CD4-positive, alpha-beta T cell treated with Interleukin-12 subunit alpha and Interleukin-12 subunit beta, for 1 hour (primary cell): ENCODE measurements at places on chromosomes 13 and 19.

DNA sequence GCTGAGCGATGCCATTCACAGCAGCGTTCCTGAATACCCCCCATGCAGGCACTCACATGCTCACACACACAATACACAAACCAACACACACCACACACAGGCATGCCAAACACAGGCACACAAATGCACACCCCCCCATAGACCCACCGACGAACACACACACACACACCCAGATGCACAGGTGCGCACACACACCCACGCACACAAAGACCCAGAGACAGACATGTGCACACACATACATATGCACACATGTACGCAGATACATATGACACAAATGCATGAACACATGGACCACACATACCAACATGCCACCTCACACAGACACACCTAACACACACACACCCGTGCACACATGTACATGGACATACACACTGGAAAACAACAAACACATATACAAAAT lies 7.0 kb upstream of the CSNK1G2 start:
- no peak for DNase-seq

DNA sequence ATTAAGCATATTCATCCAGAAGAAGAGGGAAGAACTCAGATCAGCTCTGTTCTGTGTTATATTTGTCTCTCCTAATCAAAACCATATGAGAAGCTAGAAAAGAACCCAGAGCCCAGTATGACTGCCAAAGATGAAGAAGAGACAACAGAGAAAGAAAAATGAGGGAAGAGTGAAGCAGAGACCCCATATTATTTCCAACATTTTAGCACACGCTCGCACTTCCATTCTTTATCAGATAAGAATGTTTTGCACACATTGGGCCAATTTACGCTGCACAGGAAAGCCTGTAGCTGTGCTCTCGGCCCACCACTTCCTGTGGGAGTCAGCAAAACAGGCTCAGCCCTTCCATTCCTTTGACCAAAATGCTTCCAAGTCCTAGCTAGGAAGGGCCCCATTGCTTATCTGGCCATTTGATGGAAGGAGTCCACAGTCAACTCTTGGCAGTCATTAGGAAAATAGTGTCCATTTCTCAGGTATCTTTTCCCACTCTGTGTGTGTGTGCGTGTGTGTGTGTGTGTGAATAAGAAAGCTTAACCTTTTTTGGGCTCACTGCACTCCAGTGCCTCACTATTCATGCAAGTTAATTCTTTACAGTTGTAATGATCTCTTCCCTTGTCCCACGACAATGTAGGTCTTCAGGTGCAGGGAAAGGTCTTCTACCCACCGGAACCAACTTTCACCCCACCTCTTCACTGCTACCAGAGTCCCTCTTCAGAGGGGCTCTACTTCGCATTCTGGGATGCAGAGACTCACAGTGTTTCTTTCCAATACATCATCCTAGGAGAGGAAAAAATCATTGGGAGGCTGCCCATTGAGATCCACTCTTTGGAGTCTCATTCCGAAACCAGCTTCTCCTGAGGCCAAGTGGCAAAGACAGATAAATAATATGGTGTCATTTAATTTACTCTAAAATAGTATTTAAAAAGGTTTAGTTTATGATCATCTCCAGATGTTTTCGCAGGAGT lies 237.5 kb downstream of the COG6 start:
- peak; percentile 10 for DNase-seq

GRCh38 chr13:19864024-19864745 lies 736 bp upstream of the ZMYM5 start:
- peak; percentile 68 for DNase-seq

DNA sequence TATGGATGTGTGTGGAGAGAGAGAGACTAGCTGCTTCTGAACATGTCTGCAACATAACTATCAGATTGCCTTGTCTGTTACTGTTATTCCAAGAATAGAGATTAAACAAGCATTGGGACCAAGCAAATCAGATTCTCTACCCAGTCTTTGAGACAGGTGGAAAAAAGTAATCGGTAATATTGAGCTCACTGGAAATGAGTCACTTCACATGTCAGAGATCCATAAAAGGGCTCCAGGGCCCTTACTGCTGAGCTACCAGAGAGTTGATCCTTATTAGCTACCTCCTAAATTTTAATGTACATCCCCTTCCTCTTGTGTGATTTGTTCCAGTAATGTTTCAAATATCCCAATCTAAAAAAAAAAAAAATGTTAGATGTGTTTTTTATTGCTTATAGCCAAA lies 2118.0 kb downstream of the PCDH9 start:
- DNase-seq = no peak

DNA sequence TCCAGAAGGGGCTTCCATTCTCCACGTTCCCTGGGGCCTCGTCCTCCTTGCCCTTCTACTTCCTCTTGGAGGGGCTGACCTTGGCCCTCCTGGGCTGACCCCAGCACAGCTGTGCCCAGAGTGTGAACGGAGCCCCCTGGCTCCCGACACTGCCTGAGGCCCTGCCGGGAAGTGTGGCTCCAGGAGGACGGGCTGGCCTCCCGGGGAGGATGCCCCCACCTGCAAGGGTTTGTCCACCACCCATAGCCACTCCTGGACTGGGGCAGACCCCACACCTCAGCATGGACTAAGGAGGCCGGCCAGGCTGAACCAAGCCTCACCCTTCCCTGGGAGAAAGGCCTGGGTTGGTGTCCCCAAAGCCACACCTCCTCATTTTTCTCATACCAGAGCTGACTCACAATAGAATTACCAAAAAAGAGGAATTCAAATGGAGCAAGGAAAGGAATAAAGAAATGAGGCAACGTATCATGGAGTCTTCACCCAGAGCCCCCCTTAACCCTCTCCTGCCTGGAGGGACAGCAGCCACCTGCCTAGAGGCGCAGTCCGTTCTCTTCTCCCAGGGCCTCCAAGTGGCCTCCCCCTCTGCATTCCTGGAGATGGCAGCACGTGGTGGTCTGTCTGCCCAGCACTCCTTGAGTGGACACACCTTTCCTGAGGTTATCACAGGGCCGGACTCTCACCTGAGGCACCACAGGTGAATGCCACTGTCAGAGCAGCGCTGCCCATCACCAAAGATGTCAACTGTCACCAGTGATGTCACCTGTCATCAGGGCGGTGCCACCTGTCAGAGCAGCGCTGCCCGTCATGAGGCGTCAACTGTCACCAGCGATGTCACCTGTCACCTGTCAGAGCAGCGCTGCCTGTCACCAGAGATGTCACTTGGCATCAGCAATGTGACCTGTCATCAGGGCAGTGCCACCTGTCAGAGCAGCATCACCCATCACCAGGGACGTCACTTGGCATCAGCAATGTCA lies 3.1 kb upstream of the C13orf46 start:
- no peak for DNase-seq

- no peak for DNase-seq
Observed at GRCh38 chr13:26412263-26412662, 145.2 kb upstream of the WASF3 start.

DNA sequence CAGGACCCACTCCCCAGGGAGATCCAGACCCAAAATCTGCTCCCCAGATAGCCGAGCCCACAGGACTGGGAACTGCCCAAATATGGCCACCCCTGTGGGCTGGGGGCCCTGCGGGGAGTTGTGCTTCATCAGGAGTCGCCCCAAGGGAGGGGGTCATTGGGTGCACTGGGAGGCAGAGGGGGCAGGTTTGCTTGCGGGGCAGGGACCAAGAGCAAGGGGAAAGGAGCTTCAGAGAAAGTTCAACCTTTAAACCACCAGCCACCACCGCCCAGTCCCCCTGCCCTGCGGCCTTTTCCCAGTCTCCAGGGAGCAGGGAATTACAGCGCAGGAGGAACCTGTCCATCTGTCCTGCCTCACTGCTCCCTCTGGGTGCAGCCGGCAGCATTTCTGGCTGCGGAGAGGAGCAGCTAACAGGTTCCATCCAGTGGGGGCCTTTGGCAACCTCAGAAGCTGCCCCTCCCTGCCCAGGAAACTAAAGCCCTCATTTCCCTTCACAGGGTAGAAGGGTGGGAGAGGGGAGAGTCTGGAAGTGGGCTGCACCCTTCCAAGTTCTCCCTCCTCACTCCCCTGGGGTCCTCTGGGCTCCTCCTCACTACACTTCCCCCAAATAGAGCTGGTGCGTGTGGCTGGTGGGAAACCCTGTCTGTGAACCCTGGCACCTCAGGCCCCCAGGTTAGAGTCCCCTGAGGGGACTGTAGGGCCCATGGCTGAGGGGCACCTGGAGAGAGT lies 13.8 kb upstream of the ASF1B start:
- DNase-seq = no peak

DNA sequence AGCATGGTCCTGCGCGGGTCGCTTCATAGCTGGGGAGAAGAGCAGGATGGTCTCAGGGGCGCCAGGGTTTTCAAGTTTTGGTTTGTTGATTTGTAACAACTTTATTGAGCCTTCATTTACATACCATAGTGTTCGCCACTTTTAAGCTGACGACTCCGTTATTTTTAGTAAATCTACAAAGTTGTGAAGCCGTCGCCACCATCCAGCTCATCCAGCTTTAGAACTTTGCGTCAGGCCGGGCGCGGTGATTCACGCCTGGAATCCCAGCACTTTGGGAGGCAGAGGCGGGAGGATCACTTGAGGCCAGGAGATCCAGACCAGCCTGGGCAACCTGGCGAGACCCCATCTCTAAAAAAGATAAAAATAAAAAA lies 404 bp downstream of the C19orf44 start:
- DNase-seq = no peak

GRCh38 chr19:19227217-19227616 lies 15.5 kb downstream of the NCAN start:
- DNase-seq = no peak

- no peak for DNase-seq
Observed at GRCh38 chr13:74111399-74111798, 22.8 kb downstream of the KLF12 start.

DNA sequence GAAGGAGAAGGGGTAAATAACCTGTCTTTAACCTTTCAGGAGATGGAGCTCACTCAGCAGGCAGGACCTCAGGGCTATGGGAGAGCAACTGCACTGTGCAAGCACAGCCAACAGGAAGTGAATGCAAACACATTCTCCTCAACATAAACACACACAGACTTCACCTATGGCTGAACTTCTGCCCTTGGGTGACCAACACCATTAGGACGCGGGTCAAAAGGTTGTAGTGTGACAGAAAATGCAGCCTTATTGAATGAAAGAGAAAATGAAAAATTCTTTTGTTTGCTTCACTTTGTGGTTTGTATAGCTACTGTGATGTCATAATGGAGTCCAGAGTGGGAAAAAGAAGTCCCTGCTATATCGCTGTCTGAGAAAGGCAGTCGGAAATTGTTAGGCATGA lies 323.0 kb downstream of the NDFIP2 start:
- no peak for DNase-seq

GRCh38 chr19:10644260-10645007 lies 9.7 kb upstream of the ILF3 start:
- peak; percentile 85 for DNase-seq

GRCh38 chr19:47573071-47574026 lies at the start of gene ZNF541:
Gene ZNF541, minus strand, starts transcription at chr19:47573148. Its CDS starts 17,292 bp downstream, at chr19:47555856.
- DNase-seq = peak; percentile 90

- DNase-seq = no peak
Observed at GRCh38 chr13:40874138-40874779, 84.8 kb downstream of the SLC25A15 start.

- no peak for DNase-seq
Observed at GRCh38 chr13:110817143-110817542, 97.7 kb downstream of the ANKRD10 start.

GRCh38 chr13:24827799-24828198 lies 63.8 kb downstream of the RNF17 start:
- no peak for DNase-seq

DNA sequence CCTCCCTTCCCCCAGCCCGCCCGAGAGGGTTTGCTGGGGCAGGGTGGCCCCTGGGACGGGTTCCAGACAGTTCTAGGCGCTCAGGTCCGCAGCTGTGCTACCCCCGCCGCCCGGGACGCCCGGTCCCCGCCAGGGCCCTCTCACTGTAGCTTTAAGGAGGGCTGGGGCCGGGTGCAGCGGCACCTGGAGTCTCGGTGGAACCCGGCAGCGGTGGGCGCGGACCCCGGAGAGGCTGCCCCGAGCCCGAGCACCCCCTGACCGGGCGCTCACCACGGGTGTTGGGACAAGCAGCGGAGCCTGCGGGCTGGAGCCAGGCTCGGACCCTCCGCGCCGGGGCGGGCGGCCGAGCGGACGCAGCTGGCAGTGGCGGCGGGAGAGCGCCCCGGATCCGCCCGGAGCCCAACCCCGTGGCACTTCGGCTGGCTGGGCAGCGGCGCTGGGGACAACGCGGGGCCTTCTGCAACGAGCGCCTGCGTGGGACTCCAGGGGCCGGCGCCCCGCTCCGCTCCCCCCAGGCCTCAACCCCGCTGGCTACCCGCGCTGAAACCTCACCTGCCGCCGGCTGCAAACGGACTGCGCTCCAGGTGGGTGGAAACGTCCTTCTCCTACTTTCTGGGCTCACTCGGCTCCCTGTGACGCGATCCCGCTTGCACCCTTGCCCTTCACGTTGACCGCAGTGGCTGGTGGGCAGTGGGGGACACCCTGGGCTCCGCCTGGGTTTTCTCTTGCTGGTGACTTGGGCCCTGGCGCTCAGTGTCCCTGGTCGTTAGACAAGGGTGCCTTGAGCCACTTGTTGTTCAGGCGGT lies 81.1 kb downstream of the ZNF429 start:
- peak; percentile 20 for DNase-seq

GRCh38 chr13:27398360-27398759 lies 26.1 kb upstream of the GTF3A start:
- DNase-seq = no peak

DNA sequence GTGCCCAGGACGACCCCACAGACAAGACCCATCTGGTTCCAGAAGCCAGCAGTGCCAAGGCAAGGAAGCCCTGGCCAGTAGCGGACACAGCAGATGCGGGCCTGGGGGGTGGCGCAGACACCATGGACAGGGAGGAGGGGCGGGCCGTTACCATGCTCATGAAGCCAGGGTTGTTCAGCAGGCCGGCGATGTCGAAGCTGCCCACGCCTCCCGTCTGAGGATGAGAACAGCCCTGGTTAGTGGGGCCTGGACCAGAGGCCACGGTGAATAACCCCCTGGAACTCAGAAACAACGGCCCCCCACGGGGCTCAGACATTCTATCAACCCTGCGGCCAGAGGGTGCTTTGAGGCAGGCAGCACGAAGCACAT lies 21.5 kb upstream of the SLC39A3 start:
- no peak for DNase-seq

GRCh38 chr13:23751195-23751594 lies 138.0 kb downstream of the MIPEP start:
- no peak for DNase-seq

DNA sequence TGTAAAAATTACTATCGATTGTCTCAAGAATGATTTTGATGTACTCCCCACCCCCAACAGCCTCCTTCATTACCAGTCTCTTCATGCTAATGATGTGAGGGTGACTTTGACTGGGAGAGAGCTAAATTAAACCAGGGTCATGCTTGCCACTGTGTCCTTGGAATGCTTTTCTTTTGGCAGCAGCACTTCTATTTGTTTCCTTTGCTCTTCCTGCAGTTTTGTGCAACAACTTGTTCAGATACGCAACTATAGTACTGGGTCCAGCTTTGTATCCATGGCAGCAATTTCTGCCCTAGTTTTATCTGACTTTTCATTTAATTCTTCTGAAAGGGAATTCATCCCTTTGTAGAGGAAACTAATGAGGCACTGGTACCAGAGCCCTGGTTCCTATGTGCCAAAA lies 2792.1 kb downstream of the PCDH9 start:
- DNase-seq = no peak

GRCh38 chr19:15629003-15629880 lies 11.5 kb upstream of the CYP4F3 start:
- peak; percentile 84 for DNase-seq
